Stimulated activated CD8-positive, alpha-beta memory T cell treated with anti-CD3 and anti-CD28 coated beads, Interleukin-2, amount 100 ng/mL, for 1 hour (primary cell): ENCODE measurements at places on chromosomes 6 and 20.

- no peak for DNase-seq
These were observed 21.8 kb upstream of the GMPR start for GRCh38 chr6:16216501-16217155.

- DNase-seq = no peak
These were observed 80.8 kb upstream of the RBM24 start for GRCh38 chr6:17200395-17200794.

DNA sequence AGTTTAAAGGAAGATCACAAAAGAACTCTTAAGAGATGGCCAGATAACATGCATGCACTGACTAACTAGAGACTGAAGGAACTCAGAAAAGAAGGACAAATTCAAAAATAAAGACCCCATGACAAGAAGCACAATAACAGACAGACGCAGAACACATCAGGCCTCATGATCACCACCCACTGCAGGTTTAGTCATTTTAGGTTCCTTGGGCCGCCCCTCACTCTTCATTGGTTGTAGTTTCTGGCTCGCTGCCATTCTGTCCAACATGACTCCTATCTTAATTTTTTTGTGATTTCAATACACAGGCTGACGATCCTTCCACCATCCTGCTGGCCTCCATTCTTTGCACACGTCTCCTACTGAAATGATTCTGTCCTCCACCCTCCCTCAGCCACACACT lies 21.6 kb downstream of the STX7 start:
- DNase-seq = no peak

DNA sequence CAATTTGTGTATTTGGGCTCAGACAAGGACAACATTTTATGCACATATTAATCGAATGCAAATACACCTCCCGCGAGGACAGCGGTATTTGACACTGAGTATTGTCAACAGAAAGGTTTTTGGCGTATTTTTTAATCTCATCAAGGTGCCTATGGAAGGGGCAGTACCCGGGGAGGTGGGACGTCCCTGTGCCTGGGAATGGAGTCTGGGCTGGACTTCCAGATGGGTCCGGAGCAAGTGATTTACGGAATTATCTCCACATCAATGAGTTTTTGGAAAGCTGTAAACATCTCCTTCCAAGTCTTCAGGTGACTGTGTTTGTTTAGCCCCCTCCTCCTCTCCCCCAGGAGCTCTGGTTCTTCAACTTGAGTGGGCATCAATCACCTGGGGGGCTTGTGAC lies 39.8 kb downstream of the PRR18 start:
- no peak for DNase-seq

- no peak for DNase-seq
These were observed 12.0 kb downstream of the TPX2 start for GRCh38 chr20:31751126-31751525.

GRCh38 chr6:131640576-131640975 lies 3.5 kb downstream of the ENPP3 start:
- no peak for DNase-seq

DNA sequence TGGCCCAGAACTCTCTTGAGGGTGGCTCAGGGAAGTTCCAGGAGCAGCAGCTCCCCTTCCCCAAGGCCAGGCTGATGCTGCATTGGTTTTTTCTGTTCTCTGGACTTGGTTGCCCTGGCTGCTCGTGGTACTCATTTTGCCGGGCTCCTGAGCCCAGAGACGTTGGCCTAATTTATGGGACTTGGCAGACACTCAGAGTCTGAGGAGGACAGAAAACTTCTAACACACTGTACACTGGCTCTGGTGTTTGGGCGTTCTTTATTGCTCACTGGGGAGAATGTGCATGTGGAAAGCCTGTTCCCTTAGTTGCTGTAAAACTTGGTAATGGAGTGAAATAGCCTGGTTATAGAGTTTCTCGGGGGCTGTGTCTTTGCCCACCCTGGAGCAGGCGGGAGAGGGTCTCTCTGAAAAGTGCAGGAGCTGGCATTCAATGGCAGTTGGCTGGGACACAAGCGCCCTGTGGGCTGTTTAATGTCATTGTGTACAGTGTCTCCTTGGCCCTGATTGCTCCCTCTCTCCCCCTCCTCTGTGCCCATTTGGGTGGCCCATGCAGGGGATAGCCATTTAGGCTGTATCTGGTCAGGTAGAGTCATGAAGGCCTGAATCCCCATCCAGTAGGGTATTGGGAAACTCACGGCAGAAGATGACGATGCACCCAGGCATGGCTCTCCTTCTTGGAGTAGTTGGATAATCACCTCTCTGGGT lies 109.3 kb downstream of the CDC5L start:
- DNase-seq = no peak

- DNase-seq = no peak
These were observed 144.6 kb downstream of the CDKAL1 start for GRCh38 chr6:20678831-20679352.

DNA sequence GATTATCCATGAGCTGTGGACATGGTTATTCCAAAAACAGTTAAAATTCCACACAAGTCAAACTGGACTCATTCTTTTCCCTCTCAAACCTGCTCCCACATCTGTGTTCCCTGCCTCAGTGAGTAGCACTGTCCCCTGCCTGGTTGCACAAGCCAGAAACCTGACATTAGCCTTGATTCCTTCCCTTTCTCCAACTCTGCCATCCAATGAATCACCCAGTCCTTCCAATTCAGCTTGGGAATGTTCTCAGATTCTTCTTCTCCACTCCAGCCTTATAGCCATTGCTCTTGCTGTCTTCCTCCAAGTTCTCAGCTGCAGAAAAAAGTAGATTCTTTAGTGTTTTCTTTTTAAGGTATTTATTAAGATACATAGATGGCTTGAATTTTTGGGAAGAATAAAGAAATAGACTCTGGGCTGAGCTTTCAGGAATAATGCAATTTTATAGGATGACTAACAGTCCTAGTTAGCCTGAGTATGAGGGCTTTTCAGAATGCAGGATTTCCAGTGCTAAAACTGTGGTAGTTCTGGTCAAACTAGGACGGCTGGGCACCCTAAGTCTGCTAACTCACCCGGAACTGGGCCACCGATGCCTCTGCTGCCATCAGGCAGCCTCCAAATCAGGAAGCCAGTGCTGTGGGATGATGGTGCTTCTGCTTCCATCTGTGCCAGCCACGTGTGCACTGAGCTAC lies 18.2 kb upstream of the SASH1 start:
- no peak for DNase-seq

GRCh38 chr6:162726947-162727321 lies 632 bp downstream of the PRKN start:
- DNase-seq = peak; percentile 7

- DNase-seq = no peak
These were observed 136.7 kb upstream of the EXOC2 start for GRCh38 chr6:829656-830055.

- DNase-seq = no peak
These were observed 3.6 kb downstream of the CPNE1 start for GRCh38 chr20:35661053-35661452.
